ENCODE measurements at places on chromosomes 3 and 15.

DNA sequence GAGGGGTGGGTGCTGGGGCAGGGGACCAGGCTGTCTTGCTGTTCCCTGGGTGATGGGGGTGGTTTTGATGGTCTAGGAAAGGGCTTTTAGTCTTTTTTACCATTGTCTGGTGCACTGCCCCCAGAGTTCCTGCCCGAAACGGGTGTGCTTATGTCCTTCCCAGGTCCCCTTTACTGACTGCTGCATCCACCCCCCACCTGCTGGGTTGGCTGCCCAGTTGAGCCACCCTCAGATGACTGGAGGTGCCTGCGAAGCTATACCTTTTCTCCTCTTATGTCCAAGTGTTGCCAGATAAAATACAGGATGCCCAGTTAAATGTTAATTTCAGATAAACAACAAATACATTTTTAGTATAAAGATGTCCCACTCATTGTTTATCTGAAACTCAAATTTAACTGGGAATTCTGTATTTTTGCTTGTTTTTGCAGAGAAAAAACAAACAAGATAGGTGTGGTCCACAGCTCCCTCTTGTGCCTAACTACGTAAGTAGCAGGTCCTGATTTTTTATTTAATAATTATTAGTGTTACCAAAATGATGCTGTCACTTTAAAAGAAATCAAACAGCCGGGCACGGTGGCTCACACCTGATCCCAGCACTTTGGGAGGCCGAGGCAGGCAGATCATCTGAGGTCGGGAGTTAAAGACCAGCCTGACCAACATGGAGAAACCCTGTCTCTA, 6.1 kb upstream of the RPP14 start:
- no peak for DNase-seq

DNA sequence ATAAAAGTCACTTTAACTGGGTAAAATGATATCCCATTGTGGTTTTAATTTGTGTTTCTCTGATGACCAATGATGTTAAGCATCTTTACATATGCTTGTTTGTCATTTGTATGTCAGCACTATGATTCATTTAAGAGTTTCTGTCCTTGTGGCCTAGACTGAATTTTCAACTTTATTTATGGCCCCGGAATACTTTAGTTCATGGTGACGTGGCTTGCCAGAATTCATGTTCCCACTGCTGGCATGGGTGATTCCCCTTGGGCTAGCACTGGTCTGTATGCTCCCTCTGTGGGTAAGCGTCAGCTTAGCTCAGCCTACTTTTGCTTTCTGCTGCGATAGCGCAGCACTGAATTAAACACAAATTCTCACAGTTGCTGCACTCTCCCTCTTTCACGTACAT, 436.3 kb upstream of the SGO1 start:
- no peak for DNase-seq

DNA sequence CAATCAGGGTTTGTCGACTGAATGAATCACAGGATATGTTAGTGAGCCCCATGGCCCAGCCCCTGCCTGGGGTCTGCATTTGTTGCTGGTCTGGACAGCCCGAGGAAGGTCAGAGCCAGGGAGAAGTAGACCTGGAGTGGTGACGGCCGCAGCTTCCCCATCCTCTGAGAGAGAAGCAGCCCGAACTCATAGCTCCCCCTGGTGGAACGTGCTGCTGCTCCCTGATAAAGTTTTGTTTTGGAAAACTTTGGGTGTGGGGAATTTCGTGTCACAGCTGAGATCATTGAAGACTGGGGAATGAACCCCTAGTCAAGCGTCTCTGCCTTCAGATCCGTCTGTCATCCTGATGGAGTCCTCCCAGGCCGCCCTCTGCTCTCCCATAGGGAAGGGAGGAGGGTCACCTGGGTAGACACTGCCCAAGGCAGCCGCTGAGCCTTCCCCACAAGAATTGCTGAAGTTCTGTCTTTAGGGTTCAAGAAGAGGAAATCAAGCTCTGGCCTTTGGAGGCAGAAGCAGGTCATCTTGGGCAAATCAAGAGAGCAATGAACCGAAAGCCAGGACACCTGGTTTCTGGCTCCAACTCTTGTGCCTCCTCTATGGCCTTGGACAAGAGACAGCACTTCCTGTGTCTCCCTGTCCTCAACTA, 60.5 kb downstream of the GLDN start:
- DNase-seq, result peak; percentile 19

GRCh38 chr15:89179966-89180875, 41.2 kb downstream of the RLBP1 start:
- DNase-seq, result peak; percentile 79

GRCh38 chr3:82392203-82392775, 630.8 kb upstream of the GBE1 start:
- DNase-seq, result no peak

DNA sequence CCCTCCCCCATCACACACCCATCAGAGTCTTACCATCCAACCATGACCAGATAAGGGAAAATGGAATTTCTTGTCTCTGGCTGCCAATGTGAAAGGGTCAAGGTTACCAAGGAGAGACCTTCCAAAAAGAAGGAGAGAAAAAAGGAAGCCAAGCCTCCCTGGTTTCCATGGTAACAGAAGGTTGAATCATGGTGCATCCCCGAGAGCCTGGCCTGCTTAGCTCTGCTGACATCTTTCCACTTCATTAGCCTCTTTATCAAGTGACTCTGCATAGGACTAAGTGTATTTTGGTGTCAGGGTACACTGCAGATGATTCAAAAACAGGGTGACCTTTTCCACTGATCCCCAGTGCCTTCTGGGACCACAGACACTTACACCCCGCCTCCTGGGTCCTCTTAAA, 225.7 kb upstream of the PPP2R3A start:
- DNase-seq, result no peak

GRCh38 chr3:126903521-126903920, 79.4 kb upstream of the PLXNA1 start:
- DNase-seq, result no peak

DNA sequence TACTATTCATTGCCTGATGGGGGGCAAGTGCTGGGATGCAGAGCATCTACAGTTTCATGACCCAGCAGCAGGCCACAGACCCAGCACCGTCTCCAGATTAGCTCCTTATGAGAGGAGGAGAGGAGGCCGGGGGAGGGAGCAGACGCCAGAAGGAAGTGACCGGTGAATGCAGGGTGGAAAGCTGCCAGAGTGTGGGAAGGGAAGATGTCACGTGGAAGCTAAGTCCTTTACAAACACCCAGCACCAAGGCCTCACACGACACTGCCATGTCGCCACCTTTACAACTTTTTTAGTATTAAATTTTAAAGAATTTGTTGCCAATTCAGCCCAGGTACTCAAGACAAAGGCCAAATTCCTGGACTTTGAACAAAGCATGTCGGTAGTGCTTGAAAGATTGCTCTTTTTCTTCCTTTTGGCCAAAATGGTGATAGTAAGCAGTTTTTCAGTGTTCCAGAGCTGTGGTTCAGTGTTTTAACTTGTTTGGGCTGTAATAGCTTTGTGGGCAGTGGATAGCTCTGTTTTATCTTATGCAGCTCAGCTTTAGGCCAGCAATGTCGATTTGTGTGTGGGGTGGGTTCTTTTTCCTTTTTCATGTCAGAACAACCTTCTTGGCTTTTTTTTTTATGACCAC, 58.2 kb downstream of the ZBTB38 start:
- DNase-seq, result no peak

DNA sequence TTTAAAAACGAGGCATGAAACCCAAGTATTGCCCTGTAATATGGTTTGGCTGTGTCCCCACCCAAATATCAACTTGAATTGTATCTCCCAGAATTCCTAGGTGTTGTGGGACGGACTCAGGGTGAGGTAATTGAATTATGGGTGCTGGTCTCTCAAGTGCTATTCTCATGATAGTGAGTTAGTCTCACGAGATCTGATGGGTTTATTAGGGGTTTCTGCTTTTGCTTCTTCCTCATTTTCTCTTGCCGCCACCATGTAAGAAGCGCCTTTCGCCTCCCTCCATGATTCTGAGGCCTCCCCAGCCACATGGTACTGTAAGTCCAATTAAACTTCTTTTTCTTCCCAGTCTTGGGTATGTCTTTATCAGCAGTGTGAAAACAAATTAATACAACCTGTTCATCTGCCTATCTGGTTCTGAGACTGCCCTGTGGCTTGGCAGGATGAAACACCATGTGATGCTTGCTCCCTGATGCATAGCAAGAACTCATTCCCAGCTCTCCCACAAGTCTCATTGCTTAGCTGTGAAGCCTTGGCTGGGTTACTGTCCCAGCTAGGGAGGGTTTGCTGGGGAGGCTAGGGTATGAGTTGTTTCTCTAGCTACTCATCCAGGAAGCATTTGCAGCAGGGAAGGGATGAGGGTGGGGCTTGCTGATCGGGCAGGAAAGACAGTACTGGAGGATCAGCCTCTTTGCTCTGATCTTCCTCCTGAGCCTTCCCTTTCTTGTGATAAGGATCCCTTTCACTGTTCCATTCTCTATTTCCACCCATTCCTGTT, 3.7 kb upstream of the SQOR start:
- DNase-seq, result no peak

- DNase-seq, result no peak
Measured at GRCh38 chr15:62307551-62307950, 142.5 kb upstream of the C2CD4B start.

DNA sequence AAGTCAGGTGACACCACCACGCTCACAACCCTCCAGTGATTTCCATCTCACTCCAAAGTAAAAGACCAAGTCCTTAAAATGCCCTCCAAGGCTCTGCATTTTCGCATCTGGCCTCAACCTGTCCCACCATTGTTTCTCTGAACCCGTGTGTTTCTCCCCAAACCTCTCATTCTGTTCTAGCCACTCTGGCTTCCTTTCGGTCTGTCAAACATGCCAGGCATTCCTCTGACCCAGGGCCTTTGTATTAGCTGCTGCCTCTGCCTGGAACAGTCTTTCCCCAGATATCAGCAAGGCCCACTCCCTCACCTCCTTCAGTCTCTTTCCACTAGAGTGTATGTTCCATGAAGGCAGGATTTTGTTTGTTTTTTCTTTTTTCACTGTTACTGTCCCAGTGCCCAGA, 16.0 kb downstream of the MAP2K5 start:
- no peak for DNase-seq

GRCh38 chr15:54687628-54688027, 509.1 kb downstream of the RSL24D1 start:
- no peak for DNase-seq

GRCh38 chr15:78325092-78325843, 14.9 kb upstream of the CRABP1 start:
- no peak for DNase-seq

- DNase-seq, result no peak
Measured at GRCh38 chr3:185760550-185760949, 64.3 kb downstream of the IGF2BP2 start.

GRCh38 chr3:82133070-82133606, 371.7 kb upstream of the GBE1 start:
- peak; percentile 52 for DNase-seq

DNA sequence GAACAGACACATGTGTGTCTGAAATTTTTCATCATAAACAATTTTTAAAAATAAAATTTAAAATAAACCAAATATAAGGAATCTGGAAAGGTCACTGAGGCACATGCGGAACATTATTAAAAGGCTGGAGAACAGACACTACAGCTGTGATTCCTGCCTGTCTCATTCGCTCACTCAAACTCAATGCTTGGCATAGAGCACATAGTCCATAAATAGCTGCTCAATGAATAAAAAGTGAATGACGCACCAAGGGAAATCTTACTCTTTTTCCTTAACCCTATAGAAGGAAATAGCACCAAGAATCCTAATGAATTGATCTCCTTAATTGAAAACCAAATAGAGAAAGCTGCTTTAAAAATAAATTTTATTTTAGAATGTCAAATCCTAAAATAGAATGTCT, 98.4 kb downstream of the FSIP1 start:
- DNase-seq, result no peak

GRCh38 chr3:150733936-150734794, 28.8 kb downstream of the SIAH2 start:
- no peak for DNase-seq

DNA sequence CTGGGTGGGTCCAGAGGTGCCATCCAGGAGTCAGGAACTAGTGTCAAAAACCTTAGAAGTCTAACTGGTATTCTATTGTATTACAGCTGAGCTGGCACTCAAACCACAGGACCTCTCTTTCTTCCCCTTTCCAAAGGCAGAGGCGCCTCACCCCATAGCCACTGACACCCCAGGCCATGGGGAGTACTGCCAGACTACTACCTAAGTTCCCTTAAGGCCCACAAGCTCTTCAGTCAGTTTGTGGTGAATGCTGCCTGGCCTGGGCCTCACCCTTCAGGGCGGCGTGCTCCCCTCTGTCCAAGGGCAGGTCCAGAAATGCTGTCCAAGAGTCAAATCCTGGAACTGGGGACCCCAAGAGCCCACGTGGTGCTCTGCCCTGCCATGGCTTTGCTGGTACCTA, 43.0 kb upstream of the FGF7 start:
- DNase-seq, result no peak

- DNase-seq, result no peak
Measured at GRCh38 chr3:136957751-136958288, at the start of gene IL20RB. IL20RB (plus strand) TSS chr3:136957983; CDS start chr3:136958114, 131 bp downstream.

- DNase-seq, result no peak
Measured at GRCh38 chr3:114319453-114319852, 25.6 kb downstream of the TIGIT start.

DNA sequence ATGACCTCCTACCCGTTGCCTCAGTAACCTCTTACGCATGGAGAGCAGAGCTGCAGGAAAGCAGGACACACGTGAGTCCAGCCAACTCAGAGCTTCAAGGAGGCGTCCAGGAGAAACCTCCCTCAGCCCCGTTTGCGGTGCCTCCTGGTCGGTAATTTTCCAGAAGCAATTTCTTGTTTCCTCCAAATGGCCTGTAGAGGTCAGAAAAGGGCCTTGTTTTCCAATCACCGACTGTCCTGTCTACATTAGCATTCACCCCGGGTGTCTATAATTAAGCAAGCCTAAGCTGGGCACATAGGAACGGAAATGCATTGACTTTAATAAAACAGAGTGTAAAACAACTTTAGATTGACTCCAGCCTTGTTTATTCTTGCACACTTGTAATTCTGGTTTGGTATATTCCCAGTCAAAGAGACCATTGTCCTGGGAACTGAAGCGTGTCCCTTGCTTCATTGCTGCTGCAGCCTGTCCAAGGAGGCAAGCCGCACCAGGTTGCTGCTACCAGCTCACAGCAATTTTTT, 836.2 kb downstream of the AGBL1 start:
- no peak for DNase-seq

GRCh38 chr3:57048052-57048671, 12.3 kb upstream of the SPATA12 start:
- DNase-seq, result no peak

DNA sequence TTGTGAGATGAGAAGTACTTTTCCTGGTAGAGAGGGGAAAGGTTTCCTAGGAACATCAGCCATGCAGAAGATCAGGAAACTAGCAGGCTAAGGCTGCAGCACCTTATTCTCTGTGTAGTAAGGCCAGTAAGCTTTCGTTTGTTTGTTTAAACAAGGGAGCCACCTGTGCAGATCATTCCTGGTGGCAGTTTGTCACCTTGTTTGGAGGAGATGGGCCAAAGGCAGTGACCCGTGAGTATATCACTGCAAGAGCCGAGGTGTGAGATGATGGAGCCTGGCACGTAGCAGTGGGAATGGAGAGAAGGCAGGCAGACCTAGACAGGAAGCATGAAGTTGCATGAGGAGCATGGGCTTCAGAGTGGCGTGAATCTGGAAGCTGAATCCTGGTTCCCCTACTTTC, 19.6 kb downstream of the ATG7 start:
- no peak for DNase-seq

- DNase-seq, result no peak
Measured at GRCh38 chr3:127712881-127713771, 40.4 kb downstream of the ABTB1 start.

- DNase-seq, result peak; percentile 9
Measured at GRCh38 chr3:167406876-167407492, 26.9 kb upstream of the ZBBX start.
